ENCODE measurements at places on chromosomes 13 and 19. TPM values are rescaled to one million over a fixed set of nuclear protein-coding genes. Genes with fewer than 3 reads are reported as not detected.

GRCh38 chr13:21133077-21133476 is 43.3 kb downstream of the SKA3 start:
- DNase-seq, result no peak

GRCh38 chr13:50842251-50842989 is 1.1 kb downstream of the DLEU7 start:
- no peak for DNase-seq

- no peak for DNase-seq
Measured at GRCh38 chr19:18109733-18110608, 12.4 kb downstream of the MAST3 start.

GRCh38 chr13:106523576-106523975 is 11.9 kb downstream of the EFNB2 start:
- DNase-seq, result no peak

GRCh38 chr19:44955505-44956439 is 592 bp downstream of the CLPTM1 start:
- DNase-seq, result no peak

DNA sequence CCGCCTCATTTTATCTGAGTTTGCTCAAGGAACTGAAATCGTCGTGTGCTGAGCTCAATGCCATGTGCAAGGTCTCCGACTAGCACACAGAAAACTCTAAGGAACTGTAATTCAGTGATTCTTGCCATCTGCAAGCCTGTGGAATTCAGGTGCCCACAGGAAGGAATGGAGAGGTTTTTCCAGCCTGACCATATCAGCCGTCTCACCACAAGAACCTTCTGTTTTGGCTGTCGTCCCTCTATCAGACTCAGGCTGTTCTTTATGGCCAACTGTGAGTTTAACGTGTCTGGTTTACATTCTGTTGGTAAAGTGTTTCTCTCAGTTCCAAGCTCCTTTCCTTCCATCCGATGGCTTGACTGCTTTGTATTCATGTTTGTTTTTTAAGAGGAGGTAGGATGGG is 293.5 kb downstream of the SPRY2 start:
- DNase-seq, result no peak

GRCh38 chr19:42401365-42402303 is 11.5 kb upstream of the CNFN start:
- peak; percentile 83 for DNase-seq

GRCh38 chr19:35155441-35155840 is 906 bp downstream of the FXYD5 start:
- no peak for DNase-seq

- DNase-seq, result no peak
Measured at GRCh38 chr13:22298530-22298929, 627.7 kb downstream of the FGF9 start.

DNA sequence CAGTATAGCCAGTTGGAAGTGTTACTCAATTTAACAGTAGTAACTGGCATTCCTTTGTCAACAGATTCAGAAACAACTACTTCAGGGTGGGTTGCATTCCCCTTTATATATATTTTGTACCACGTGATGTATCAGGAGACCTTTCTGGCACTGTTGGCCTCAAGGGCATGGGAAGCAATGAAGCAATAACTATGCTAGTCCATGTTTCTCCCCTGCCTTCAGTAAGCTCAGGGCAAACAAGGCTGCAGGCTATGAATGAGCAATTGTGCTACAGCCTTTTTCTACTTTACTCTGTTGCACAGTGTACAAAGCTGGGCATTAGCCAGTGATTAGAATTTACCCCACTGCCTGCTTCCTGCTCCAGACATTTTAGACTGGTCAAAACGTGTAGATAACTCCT is 348.8 kb downstream of the GPC5 start:
- no peak for DNase-seq

- no peak for DNase-seq
Measured at GRCh38 chr13:51635137-51635878, 51.0 kb downstream of the WDFY2 start.

DNA sequence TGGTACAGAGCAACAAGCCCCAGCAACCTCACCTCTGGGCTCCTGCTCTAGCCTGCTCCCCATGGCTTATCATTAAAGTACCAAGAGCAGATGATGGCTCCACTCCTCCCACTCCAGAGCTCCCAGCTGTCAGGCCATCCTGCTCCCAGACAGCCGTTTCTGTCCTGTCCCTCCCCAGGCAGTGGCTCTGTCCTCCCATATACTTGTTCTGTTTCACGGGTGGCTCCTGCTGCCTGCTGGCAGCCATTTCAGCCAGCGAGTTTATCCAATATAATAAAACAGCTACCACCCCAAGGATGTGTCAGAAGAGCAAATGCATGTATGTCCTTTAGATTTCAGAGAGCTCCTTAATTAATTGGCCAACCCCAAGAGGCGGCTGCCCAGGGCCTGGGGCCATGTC is 79.4 kb upstream of the VSTM2B start:
- no peak for DNase-seq

- no peak for DNase-seq
Measured at GRCh38 chr13:39209731-39210531, 171.7 kb downstream of the NHLRC3 start.

- no peak for DNase-seq
Measured at GRCh38 chr13:28327373-28328270, 167.3 kb downstream of the FLT1 start.

DNA sequence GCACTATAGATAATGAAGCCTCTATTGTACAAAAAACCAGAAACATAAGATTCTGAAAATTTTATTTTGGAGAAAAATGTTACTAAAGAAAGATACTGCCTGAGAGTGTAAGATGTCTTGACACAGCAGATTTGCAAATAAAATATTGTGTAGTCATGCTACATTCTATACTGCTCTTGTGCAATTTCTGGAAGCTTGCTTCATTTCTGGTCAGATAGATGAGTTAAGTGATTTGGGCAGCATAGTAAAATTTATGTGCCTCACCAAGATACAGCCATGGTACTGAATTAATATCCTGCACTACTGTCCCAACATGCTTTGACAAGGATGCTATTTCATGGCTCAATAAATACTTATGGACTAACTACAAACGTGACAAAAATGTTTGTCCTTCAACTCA is 55.1 kb upstream of the STARD13 start:
- no peak for DNase-seq

- no peak for DNase-seq
Measured at GRCh38 chr13:45339867-45340266, 1.1 kb downstream of the TPT1 start.

DNA sequence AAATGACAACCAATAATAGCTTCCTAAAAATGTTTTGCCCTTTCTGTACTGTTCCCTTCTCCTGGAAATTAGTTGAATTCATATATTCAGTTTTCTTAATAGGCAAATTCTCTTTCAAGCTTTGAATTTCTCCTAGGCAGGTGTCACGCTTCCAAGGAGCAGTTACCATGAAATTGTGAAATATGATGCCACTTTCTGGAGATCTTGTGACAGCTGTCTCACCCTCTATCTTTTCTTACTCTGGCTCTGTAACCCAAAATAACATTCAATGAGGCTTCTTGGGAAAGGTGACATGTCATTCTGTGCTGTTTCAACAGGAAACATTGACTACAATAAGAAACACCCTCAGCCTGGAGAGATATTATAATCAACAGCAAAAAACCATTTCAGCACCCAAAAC is 80.3 kb upstream of the MRI1 start:
- no peak for DNase-seq

DNA sequence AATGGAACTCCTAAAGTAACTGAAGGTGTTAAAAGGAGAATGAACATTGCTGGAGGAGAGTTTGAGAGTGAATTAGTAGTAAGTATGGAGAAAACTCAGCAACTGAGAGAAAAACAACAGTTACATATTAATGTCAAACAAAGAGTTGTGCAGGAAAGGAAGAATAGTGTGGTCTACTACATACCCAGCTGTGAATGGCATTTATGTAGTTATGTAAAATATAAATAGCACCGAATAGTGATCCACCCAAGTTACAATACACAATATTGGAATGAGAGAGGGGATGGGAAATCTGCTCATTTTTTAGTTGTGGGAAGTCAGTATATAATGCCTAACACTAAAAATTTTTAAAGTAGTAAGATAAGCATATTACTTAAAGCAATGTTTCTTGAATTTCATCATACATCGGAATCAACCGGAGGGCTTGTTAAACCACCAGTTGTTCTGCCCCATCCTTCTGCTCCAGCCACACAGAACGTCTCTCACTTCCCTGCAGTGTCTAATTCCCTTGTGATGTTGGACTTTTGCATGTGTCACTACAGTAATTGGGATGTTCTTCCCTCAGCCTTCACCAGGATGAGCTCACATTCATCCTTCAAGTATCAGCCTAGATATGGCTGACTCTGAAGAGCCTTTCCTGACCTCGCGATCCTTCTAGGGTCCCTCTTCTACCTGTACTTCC is 11.5 kb downstream of the CCDC70 start:
- no peak for DNase-seq

- DNase-seq, result peak; percentile 10
Measured at GRCh38 chr19:6674868-6675305, 4.9 kb upstream of the TNFSF14 start.

GRCh38 chr13:80123945-80124344 is 217.0 kb downstream of the SPRY2 start:
- no peak for DNase-seq

DNA sequence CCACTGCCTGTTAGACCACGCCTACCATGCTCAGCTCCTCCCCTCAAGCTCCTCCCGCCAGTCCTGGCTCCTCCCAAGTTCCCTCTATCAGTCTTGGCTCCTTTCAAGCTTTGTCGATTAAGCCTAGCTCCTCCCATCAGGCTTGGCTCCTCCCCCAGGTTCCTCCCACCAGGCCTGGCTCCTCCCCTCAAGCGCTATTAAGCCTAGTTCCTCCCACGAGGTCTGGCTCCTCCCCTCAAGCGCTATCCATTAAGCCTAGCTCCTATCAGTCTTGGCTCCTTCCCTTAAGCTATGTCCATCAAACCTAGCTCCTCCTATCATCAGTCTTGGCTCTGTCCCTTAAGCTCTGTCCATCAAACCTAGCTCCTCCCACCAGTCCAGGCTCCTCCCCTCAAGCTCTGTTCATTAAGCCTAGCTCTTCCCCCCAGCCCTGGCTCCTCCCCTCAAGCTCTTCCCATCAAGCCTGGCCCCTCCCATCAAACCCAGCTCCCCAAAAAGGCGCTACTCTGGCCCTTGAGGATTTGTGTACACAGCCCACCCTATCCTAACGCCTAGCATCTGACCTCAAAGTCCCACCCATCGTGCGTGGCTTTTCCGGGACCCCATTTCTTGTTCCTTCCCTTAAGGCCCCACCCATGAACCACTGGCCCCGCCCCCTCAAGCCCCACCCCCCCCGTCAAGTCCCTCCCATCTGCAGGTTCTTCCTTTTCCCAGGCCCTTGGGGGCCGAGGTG is 10.0 kb downstream of the CAMSAP3 start:
- no peak for DNase-seq

- no peak for DNase-seq
Measured at GRCh38 chr13:113528813-113529180, 38.3 kb upstream of the DCUN1D2 start.

The TNFSF9 gene
- 0.16 TPM for polyA plus RNA-seq

The LSR gene
- 54.6 TPM for polyA plus RNA-seq

The FOXA3 gene
- polyA plus RNA-seq, result 0.55 TPM

The LDLR gene
- 29.5 TPM for polyA plus RNA-seq

The KISS1R gene
- polyA plus RNA-seq, result 1.0 TPM

The GDF15 gene
- polyA plus RNA-seq, result 19.2 TPM

The ENOX1 gene
- polyA plus RNA-seq, result 12.0 TPM

The HSH2D gene
- polyA plus RNA-seq, result 0.32 TPM

The IGFL3 gene
- not detected for polyA plus RNA-seq
